ENCODE measurements at places on chromosomes 4 and X. TPM values are rescaled to one million over a fixed set of nuclear protein-coding genes. Genes with fewer than 3 reads are reported as not detected.

The SGCB gene
- 29.9 TPM for total RNA-seq

The ZNF732 gene
- 5.1 TPM for total RNA-seq

GRCh38 chr4:68718447-68719074 lies 48.1 kb upstream of the UGT2B15 start:
- no peak for DNase-seq

GRCh38 chr4:162461952-162462351 lies 298.2 kb upstream of the FSTL5 start:
- no peak for DNase-seq

DNA sequence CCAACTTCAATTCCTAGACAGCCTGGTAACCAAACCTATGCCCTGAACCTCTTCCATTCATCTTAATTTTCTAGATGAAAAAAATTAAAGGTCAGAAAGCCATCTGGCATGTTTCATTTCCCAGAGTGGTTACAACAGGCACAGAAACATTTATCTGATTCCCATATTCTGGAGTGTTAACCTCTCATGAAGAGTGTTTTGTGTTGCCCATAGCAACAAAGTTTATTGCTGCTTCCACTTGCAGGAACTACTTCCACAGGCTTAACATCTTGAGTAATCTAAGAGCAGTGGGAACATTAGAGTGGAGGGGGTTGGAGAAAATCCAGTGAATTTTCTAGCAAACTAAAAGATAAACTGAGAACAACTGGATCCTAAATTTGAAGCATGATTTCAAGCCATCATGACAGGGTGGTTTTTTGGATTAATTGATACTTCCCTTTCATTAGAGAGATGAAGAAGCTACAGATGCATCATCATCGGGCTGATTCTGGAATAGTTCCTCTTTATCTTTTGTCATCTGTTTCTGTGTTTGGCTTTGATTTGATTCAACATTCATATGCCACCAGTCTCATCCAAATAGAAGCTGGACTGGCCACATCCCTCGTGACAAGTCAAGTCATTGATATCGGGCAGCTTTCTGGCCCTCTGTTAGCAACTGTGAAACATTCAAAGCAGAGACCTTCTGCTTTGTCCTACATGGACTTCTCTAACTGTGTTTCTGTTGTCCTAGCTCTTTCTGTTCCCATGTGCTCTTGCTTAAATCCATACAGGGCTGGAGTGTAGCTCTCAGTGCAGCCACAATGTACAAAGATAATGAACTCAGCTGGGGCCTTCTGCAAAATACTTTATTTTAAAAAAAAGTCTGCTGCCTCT lies 167.3 kb downstream of the MID1IP1 start:
- DNase-seq, result no peak

DNA sequence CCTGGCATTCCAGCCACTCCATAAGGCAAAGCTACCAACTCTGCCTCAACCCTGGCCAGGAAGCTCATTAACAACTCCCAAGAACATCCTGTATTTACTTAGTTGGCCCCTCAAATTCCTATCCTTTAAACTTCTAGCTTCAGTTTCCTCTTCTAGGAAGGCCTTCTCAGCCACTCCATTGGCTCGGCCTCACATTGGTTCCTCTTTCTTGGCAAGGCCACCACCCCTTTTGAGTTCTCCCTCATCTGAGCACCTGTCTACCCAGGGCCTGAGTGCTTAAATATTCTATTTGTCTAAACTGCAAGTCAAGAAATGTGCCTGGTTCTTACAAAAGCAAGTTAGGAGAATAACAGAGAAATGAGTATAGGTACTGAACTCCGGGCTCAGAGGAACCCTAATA lies 10.0 kb downstream of the SMC1A start:
- DNase-seq, result no peak
